Retinal pigment epithelial cell (primary cell): ENCODE measurements at places on chromosomes 1 and 21.

GRCh38 chr1:39187275-39188046, 17.0 kb upstream of the MACF1 start:
- DNase-seq: no peak

DNA sequence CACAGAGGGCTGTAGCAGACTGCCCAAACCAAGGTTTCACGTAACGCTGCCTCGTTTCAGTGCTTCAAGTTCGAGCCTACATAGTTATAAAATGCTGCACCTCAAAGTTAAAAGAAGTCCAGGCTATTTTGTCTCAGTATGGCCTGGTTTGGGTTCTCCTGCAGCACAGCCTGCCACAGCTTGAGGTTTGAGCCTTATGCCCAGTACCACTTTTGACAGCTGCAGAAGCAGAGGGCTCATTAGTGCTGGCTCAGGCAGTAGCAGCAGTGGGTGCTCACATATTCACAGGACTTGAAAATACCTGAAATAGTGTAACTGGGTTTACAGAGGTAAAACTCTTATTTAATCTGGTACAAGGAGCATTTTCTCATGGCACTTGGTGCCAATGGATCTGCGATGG, 15.3 kb downstream of the SPATA46 start:
- DNase-seq: no peak

GRCh38 chr1:9281071-9281827, 11.4 kb upstream of the SPSB1 start:
- no peak for DNase-seq

GRCh38 chr21:46552274-46552673, 52.6 kb downstream of the S100B start:
- DNase-seq: no peak

DNA sequence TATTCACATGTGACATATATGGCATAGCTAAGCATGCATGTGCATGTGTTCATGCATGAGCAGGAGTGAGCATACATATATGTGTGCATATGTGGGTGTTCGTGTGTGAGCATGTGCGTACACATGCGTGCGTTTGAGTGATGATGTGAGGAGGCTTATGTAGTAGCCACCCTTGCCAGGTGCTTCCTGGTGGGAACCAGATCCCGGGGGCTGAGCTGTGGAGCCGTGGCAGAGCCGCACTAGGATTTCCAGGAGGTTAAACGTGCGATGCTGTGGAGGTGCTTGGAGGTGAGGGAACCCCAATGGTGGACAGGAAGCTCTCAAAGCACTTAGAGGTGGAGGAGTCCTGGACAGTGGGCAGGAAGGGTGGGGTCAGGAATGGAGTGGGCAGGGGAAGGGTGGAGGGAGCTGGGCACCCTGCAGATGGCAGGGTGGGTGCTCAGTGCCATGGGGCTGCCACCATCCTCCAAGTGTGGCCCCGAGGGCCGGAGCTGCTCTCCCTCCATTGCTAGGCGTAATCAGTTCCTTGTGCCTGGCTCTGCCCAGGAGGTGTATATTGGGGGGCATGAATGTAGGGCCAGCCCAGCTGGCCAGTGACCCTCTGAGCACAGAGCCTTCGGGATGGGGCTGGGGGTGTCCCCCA, 48.5 kb downstream of the COL18A1 start:
- no peak for DNase-seq

DNA sequence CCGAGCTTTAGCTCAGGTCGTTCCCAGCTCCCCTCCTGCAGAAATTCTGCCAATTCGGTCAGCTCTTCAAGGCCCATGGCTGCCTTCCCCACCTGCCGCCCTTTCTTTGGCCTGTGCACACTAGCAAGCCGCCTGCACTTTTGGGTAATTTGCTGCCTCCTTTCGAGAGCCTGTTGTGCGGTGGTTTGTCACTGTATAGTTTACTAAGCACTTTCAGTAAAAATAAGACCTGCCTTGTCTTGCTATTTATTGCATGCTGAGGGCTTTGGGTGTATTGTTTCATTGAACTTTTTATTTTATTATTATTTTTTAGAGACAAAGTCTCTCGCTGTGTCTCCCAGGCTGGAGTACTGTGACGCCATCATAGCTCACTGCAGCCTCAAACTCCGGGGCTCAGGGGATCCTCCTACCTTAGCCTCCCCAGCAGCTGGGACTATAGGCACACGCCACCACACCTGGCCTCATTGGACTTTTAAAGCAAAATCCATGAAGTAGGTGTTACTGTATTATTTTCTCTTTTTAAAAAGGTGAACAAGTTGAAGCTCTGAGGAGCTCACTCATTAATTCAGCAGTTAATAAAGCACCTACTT, 1.1 kb upstream of the FABP3 start:
- no peak for DNase-seq
